ENCODE measurements at places on chromosomes 13 and 19. TPM values are rescaled to one million over a fixed set of nuclear protein-coding genes. Genes with fewer than 3 reads are reported as not detected.
A peak's percentile ranks its signal among the peaks of the same experiment; 100 is the strongest.

DNA sequence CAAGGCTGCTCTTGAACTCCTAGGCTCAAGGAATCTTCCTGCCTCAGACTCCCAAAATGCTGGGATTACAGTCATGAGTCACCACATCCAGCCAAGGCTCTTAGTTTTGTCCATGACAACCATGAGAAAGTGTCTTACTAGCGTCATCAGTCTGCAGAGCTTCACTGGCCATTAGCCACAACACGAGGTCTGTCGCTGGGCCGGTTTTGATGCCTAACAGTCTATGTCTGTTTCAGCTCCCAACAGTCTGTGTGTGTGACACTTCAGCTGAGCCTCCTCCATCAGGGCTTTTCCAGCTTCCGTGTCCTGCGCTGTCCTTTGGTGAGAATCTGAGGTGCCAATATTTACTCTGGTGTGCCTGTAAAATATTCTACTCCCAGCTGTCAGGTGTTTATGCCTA, 47.6 kb downstream of the CEP89 start:
- H3K4me1 ChIP-seq, result no peaks in the 10 kb centered on the region
- no peak overlapping the region for H3K4me3 ChIP-seq
- peaks cover 99% of the 10 kb centered on the region for H3K36me3 ChIP-seq
- no peak overlapping the region for H3K27ac ChIP-seq
- no peak for DNase-seq
- H3K27me3 ChIP-seq, result no peaks in the 10 kb centered on the region

DNA sequence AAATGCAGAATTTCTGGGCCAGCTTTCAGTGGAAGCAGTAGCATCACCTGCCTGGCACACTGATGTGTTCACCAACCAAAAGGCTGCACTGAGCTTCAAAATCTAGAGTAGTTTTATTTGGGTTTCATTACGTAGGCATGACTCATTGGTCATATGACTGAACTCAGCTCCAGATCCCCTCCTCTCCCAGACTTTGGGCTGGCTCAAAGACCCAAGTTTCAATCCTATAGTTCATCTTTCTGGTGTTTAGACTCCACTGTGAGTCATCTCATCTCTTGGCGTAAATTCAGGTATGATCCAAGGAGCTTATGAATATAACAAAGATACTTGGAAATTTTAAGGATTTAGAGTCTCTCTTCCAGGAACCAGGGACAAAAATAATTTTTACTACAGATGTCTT, 17.7 kb downstream of the ZMYM5 start:
- peaks cover 60% of the 10 kb centered on the region for H3K36me3 ChIP-seq
- peaks cover 29% of the 10 kb centered on the region for H3K4me1 ChIP-seq
- H3K27ac ChIP-seq, result peak overlapping the region; percentile 5

DNA sequence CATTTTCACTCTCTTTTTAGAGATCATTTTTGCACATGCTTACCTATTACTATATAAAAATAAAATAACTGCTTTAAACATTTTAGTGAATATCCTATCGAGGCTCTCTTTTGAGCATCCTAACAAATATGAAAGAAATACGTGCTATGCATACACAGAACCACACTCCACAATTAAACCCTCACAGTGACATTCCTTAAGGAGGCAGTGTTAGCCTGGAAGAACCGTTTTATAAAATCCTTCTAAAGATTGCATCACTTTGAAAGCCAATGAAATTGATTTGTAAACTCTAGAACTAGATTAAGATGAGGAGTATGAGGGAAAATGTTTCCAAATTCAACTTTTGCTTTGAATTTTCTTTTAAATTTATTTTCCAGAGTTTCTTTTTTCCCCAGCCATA, 11.1 kb upstream of the ENOX1 start:
- H3K4me1 ChIP-seq, result no peaks in the 10 kb centered on the region
- no peak for DNase-seq
- H3K4me3 ChIP-seq, result no peak overlapping the region

- H3K27ac ChIP-seq, result no peak overlapping the region
- no peaks in the 10 kb centered on the region for H3K27me3 ChIP-seq
- DNase-seq, result no peak
- no peaks in the 10 kb centered on the region for H3K36me3 ChIP-seq
- no peaks in the 10 kb centered on the region for H3K4me1 ChIP-seq
- no peak overlapping the region for H3K4me3 ChIP-seq
Measured at GRCh38 chr19:9871626-9872338, 36.7 kb downstream of the PIN1 start.

DNA sequence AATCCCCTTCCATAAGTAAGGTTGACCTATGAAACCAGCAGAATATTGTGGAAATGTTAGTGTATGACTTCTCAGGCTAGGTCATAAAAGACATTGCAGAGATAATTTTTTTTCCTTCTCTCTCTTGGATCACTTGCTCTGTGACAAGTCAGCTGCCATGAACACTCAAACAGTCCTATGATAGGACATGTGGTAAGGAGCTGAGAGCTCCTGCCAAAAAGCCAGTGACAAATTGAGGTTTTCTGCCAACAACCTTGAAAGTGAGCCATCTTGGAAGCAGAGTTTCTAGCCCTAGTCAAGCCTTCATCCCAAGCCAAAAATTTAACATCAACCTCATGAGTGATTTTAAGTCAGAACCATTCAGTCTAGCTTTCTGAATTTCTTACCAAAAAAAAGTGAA, 270.9 kb upstream of the NBEA start:
- H3K4me3 ChIP-seq, result no peak overlapping the region
- no peaks in the 10 kb centered on the region for H3K27me3 ChIP-seq
- no peak overlapping the region for H3K27ac ChIP-seq
- DNase-seq, result peak; percentile 17

- H3K27me3 ChIP-seq, result no peaks in the 10 kb centered on the region
- H3K4me1 ChIP-seq, result peaks cover 64% of the 10 kb centered on the region
- peak overlapping the region; percentile 95 for H3K27ac ChIP-seq
- DNase-seq, result peak; percentile 76
Measured at GRCh38 chr19:18317961-18318800, 4.7 kb downstream of the LSM4 start.

DNA sequence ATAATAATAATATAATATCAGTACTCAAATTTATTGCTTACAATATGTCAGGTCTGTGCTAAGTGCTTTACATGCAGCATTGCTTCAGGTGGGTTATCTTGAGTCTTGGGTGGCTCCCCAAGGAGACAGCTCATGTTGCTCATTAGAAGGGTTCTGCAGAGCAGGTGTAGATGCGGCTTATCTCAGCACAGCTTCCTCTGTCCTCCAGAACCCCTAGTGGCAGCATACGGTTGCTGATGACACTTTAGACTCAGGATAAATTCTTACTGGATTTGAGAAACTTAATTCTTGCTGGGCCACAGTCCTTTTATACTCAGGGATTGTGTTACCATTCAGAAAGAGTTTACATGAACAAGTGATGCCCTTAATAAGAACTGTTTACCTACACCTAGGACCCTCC, 8.9 kb downstream of the COG3 start:
- H3K4me1 ChIP-seq, result peaks cover 10% of the 10 kb centered on the region
- H3K27me3 ChIP-seq, result no peaks in the 10 kb centered on the region
- no peak overlapping the region for H3K4me3 ChIP-seq
- no peak overlapping the region for H3K27ac ChIP-seq
- no peaks in the 10 kb centered on the region for H3K36me3 ChIP-seq

- H3K36me3 ChIP-seq, result no peaks in the 10 kb centered on the region
- no peak overlapping the region for H3K27ac ChIP-seq
- no peaks in the 10 kb centered on the region for H3K27me3 ChIP-seq
- H3K4me3 ChIP-seq, result no peak overlapping the region
- no peak for DNase-seq
- no peaks in the 10 kb centered on the region for H3K4me1 ChIP-seq
Measured at GRCh38 chr13:50401049-50401505, 385.8 kb downstream of the KCNRG start.

DNA sequence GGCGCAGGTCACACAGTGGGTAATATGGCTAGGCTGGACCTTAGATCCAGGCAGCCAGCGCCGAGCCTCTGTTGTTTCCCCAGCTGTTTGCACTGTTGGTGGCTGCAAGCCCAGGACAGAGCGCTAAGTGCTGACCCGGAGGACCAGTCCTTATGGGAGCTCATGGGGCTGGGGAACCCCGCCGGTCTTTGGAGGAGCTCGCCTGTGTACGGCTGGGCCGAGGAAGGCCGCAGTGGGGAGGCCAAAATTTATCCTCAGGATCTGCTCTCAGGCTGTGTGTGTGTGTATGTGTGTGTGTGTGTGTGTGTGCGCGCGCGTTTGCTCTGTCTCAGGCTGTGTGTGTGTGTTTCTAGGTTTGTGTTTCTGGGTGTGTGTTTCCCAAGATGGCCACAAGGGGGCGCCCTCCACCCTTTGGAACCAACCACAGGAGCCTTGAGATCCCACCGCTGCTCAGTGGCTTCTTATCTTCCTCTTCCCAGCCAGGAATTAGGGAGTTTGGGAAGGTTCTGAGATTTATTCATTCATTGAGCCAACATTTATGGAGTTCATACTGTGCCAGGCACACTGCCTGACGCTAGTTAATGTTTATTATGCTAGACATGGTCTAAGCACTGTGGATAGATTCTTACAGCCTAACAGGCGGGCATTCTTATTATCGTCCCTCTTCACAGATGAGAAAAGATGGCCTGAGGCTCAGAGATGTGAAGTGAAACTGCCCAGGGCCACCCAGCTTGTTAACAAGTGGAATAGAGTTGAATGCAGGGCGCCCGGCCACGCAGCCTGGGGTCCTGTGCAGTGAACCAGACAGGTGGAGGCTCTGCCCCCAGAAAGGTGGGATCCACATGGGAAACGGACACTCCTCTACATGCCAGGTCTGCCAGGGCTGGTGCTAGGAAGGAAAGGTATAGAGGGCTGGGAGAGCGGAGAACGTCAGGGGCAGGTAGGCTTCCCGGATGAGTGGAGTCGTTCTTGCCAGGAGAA, 13.0 kb downstream of the PGLYRP1 start:
- no peaks in the 10 kb centered on the region for H3K27me3 ChIP-seq
- peaks cover 7% of the 10 kb centered on the region for H3K4me1 ChIP-seq
- H3K4me3 ChIP-seq, result no peak overlapping the region
- no peaks in the 10 kb centered on the region for H3K36me3 ChIP-seq

DNA sequence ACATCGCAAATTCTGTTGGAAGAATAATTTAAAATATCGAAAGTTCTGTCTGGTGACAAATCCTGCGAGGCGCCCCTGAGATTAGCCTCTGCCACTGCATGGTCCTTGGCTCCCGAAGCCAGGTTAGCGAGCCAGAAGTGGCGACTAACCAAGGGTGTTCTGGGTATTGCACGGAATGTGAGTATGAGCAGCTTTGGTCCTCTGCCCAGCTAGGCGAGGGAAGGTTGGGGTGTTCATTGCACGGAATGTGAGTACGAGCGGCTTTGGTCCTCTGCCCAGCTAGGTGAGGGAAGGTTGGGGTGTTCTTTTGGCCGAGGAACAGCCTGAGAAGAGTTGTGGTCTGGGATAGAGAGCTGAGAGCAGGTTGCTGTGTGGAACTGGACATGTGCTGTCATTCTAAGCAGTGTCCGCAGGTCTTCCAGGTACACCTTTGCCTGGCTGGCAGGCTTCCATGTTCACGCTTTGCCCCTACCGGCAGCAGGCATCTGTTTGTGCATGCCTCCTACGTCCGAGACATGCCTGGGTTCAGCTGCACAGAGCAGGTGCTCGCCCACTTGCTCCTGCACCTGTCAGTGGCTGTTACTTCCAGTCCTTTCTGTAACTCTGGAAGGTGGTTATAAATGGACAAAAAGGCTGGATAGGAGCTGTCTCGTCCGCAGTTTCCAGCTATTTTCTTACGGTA, 18.3 kb upstream of the TEX29 start:
- H3K4me1 ChIP-seq, result no peaks in the 10 kb centered on the region
- H3K27ac ChIP-seq, result no peak overlapping the region
- DNase-seq, result no peak
- H3K36me3 ChIP-seq, result peaks cover 98% of the 10 kb centered on the region
- no peak overlapping the region for H3K4me3 ChIP-seq

- no peaks in the 10 kb centered on the region for H3K36me3 ChIP-seq
- no peak for DNase-seq
- peaks cover 93% of the 10 kb centered on the region for H3K4me1 ChIP-seq
- no peaks in the 10 kb centered on the region for H3K27me3 ChIP-seq
Measured at GRCh38 chr13:21040120-21040826, 21.1 kb downstream of the LATS2 start.

GRCh38 chr19:8004723-8005513, 523 bp downstream of the ELAVL1 start:
- H3K4me1 ChIP-seq, result peaks cover 62% of the 10 kb centered on the region
- DNase-seq, result peak; percentile 55
- H3K36me3 ChIP-seq, result no peaks in the 10 kb centered on the region
- no peaks in the 10 kb centered on the region for H3K27me3 ChIP-seq
- peak overlapping the region; percentile 90 for H3K27ac ChIP-seq
- H3K4me3 ChIP-seq, result peak overlapping the region; percentile 81

DNA sequence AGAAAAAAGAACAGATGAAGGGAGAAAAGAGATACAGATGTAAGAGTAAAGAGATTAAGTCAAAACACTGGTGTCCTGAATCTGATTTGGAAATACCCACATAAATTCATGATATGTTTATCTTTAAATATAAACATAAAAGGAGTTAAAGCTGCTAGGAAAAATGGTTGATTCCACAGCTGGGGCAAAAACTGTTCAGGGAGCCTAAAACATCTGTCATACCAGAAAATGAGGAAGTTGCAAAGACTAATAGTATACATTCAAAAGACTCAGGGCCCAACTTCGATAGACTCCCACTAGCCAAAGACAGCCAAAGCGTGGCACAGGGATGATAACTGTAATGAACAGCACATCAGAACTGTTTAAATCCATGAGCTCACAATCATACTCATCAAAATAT, 62.0 kb downstream of the ABCC4 start:
- no peaks in the 10 kb centered on the region for H3K36me3 ChIP-seq
- H3K27ac ChIP-seq, result no peak overlapping the region
- H3K4me1 ChIP-seq, result no peaks in the 10 kb centered on the region
- no peak overlapping the region for H3K4me3 ChIP-seq
- no peak for DNase-seq

DNA sequence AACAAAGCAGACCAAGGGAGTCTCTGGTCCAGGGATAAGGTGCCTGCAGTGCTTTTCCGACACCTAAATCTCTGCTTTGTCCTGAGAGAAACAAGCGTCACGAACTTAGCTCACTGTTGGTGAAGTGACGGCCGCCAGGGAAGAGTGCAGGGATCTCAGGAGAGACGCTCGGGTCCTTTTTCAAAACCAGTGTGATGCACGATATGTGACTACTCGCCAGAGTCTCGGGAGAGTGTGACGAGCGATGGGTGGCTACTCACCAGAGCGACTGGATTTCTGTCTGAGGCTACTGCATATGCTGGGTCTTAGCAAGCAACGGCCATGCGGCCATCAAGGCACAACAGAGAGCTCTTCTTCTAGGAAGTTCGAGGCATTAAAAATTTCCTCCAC, 16.5 kb upstream of the CFAP97D2 start:
- H3K36me3 ChIP-seq, result no peaks in the 10 kb centered on the region
- H3K4me3 ChIP-seq, result no peak overlapping the region
- no peak overlapping the region for H3K27ac ChIP-seq
- H3K4me1 ChIP-seq, result peaks cover 23% of the 10 kb centered on the region
- H3K27me3 ChIP-seq, result no peaks in the 10 kb centered on the region
- no peak for DNase-seq

Gene CDX2
- total RNA-seq, result not detected

Gene CYP4F2
- total RNA-seq, result not detected

Gene TRAPPC6A
- 40.7 TPM for total RNA-seq

Gene TGFBR3L
- not detected for total RNA-seq

Gene NRTN
- 0.92 TPM for total RNA-seq

Gene ZNF160
- total RNA-seq, result 76.4 TPM

Gene ERICH4
- total RNA-seq, result not detected

All from stomach (tissue), 19 donors.